ENCODE measurements at places on chromosomes 12 and 14.

DNA sequence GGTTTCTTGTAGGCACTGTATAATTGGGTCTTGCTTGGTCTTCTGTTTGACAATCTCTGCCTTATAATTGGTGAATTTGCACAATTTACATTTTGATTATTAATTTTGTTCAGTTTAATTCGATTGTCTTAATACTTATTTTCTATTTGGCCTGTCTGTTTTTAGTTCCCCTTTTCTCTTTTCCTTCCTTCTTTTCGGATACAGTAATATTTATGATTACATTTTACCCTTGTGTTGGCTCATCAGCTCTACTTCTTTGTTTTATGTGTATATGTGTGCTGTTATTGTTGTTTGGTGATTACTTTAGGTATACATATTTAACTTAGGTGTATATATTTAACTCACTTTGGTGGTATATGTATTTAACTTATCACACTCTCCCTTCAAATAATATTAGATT is 12.8 kb upstream of the BEGAIN start:
- no peak for DNase-seq

GRCh38 chr14:64773577-64773976 is 69.4 kb downstream of the PLEKHG3 start:
- no peak for DNase-seq

GRCh38 chr12:125125271-125125670 is 60.0 kb downstream of the AACS start:
- DNase-seq: no peak

DNA sequence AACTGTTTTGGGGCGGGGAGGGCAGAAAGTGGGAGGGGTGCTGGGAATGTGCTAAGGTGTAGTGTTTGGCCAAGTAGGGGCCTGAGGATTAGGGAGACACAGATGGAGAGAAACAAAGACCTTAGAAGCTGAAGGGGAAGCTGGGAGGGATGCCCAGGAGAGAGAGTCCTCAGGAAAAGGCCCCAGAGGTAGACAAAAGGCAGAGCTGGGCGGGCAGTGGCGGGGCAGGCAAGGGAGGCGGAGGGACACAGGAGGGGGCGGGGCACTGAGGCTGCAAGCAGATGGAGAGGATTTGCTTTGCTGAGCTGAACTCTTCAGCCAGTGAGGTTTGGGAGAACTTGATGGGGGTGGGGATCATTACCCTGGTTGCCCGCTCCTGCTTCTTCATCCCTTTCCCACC is 2.8 kb downstream of the PTMS start:
- peak; percentile 87 for DNase-seq

DNA sequence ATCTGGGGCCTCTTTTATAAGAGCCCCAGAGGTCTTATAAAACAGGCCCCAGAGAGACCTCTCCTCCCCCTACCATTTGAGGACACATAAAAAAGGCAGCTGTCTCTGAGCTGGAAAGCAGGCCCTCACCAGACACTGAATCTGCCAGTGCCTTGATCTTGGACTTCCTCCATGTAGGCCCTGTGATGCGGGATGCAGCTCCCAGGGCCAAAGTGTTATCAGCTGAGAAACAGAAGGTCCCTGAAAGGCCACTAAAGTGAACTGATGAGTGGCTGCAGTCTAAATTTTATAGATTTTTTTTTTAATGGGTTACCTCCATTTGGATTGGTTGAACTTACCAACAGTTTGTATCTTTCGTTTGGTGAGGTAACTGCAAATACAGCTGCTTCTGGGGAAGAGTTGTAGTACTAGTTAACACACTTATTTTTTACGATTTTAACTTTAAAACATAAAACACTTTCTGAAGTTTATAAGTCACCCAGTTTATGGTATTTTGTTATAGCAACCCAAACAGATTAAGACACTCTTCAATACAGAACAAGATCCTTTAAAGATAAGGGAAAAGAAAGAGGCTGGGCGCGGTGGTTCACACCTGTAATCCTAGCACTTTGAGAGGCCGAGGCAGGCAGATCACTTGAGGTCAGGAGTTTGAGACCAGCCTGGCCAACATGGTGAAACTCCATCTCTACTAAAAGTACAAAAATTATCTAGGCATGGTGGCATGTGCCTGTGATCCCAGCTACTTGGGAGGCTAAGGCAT is 5.6 kb upstream of the GUCY2C start:
- DNase-seq: no peak

GRCh38 chr14:79186523-79186922 is 1016.4 kb downstream of the NRXN3 start:
- DNase-seq: no peak

GRCh38 chr12:65595016-65595560 is 229.2 kb upstream of the HMGA2 start:
- DNase-seq: peak; percentile 62

DNA sequence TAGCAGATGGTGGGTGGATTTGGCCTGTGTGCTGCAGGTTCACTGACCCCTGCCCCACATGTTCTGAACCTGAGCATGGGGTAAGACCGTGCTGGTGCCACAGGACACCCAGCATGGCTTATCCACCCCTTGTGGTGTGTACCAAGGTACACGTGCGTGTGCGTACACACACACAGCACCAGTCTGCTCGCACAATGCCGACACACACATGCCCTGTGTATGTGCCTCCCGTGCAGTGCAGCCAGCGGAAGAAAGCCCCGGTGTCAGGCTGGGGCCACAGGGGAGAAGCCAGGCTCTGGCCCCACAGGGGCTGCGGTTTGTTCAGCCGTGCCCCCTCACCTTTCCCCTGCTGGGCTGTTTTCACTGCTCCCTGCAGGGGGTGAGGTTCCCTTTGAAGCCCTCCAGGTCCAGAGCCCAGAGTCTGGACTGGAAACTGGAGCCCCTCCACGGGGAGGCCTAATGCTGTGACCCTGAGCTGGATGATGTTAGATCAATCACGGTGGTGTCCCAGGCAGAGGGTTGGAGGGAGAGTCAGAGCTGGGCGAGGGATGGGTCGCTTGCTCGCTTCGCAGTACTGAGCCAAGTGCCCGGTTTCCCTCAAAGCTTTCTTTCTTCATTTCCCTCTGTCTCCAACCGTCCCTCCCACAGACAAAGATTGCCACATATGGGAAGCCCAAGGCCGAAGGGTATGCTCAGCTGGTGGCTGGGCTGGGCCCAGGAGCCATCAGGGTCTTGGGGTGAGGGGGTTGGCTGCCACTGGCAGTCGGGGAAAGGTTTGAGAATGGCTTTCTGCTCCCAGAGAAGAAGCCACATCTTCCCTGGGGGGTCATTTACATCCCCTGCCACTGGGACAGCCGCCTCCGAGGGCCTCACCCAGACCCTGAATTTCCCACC is 6.2 kb downstream of the DTX1 start:
- DNase-seq: no peak

DNA sequence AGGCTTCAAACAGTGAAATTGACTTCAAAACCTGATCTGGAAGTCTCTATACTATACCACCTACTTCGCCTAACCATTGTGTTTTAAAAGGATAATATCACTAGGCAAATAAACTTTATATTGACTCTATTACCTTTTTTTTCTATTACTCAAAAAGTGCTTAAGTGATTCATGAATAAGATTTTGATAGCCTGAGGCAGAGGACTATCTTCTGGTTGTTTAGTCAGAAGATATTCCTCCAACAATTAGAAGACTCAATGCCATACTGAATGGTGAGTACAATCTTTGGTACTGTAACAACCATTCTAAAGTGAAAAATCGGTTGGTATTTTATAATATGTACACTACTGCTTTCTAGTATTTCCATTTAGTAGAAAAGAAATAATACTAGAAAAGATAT is 22.8 kb downstream of the SLC6A15 start:
- no peak for DNase-seq

- no peak for DNase-seq
Observed at GRCh38 chr14:70942342-70942706, 35.1 kb downstream of the PCNX1 start.

GRCh38 chr12:116236148-116236731 is 41.3 kb downstream of the MED13L start:
- DNase-seq: peak; percentile 76

- no peak for DNase-seq
Observed at GRCh38 chr12:88156075-88156654, 14.1 kb downstream of the TMTC3 start.

GRCh38 chr14:95664546-95664945 is 21.7 kb upstream of the TCL1B start:
- DNase-seq: no peak

GRCh38 chr14:61322011-61322798 is 826 bp downstream of the PRKCH start:
- peak; percentile 43 for DNase-seq

GRCh38 chr14:96470331-96470730 is 31.9 kb upstream of the PAPOLA start:
- no peak for DNase-seq

- peak; percentile 94 for DNase-seq
Observed at GRCh38 chr12:3034067-3034750, 43.0 kb upstream of the TSPAN9 start.

GRCh38 chr12:67531051-67531450 is 117.5 kb upstream of the DYRK2 start:
- no peak for DNase-seq

DNA sequence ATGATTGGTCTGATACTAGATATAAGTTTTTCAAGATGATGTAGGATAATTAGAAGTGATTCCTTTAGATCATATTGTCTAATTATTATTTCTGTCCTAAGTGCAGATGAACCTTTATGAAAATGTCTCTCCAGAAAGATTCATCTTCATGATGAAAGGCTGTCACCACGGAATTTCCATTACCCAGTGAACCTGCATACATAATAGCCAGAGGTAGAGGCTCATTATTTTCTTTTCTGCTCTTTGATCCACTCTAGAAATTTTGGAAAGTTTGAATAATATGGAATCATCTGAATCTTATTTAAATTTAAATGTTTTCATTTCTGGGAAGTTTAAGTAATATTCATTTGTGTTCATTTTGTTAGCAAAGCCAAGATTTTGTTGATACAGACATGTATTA is 137.1 kb upstream of the ATP2B1 start:
- DNase-seq: no peak

GRCh38 chr14:102103062-102103695 is 16.3 kb upstream of the HSP90AA1 start:
- no peak for DNase-seq

DNA sequence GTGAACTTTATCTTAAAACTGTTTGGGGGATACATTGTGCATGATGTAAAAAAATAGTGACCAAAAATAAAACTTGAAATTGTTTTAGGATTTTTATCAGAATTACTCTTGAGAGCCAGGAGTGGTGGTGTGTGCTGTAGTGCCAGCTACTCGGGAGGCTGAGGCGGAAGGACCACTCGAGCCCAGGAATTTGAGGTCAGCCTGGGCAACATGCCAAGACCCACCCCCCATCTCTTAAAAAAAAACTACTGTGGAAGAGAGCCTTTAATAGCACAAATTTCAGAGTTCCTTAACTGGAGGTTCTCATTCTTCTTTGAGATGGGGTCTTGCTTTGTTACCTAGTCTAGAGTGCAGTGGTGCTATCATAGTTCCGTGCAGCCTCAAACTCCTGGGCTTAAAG is 21.5 kb downstream of the CPSF2 start:
- no peak for DNase-seq

DNA sequence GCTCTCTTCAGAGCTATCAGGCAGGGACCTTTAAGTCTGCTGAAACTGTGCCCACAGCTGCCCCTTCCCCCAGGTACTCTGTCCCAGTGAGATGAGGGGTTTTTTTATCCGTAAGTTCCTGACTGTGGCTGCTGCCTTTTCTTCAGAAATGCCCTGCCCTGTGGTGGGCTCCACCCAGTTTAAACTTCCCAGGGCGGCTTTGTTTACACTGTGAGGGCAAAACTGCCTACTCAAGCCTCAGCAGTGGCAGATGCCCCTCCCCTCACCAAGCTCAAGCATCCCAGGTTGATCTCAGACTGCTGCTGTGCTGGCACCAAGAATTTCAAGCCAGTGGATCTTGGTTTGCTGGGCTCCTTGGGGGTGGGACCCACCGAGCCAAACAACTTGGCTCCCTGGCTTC is 46.9 kb upstream of the SLC16A7 start:
- DNase-seq: peak; percentile 8

- peak; percentile 2 for DNase-seq
Observed at GRCh38 chr12:16756833-16757555, 151.0 kb upstream of the LMO3 start.

DNA sequence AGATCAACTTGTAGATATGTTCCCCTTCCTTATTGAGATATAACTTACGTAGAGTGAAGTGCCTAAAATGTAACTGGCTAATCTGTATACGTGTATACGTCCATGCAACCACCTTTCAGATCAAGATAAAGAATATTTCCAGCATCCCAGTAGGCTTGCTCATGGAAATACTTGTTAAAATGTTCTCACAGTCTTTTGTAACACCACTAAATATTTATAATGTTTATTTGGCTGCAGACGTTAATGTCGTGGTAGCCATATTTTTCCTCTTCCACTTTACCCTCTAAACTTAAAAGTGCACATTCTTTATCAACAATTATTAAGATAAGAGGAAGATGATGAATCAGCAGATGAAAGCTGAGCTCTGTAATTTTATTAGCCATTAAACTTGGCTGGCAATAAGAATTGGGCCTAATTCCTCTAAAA is 447.4 kb downstream of the AEBP2 start:
- no peak for DNase-seq

- DNase-seq: no peak
Observed at GRCh38 chr14:53327716-53328115, 174.6 kb upstream of the DDHD1 start.

- no peak for DNase-seq
Observed at GRCh38 chr12:85484387-85484786, 204.4 kb downstream of the ALX1 start.

DNA sequence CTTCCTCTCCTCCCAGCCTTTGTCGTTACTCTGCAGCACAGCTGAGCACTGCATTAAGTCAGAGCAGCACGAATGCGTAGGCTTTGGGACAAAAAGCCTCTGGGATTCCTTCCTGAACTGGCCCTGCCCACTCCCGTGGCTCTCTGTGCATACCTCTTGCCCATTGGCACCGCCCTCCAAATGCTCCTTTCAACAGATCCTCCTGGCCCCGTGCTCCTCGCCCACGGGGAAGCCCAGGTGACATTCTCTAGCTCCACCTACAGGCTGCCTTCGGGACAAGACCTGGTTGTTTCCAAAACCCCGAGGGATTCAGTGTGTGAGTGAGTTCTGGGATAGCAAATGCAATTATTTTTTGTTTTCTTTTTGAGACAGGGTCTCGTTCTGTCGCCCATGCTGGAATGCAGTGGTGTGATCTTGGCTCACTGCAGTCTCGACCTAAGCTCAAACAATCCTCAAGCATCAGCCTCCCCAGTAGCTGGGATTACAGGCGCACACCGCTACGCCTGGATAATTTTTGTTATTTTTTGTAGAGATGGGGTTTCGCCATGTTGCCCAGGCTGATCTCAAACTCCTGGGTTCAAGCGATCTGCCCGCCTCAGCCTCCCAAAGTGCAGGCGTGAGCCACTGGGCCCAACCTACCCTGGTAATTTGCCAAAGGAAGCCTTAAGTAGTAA is 17.9 kb upstream of the TDRD9 start:
- peak; percentile 97 for DNase-seq
